Cardiac ventricle fibroblast (primary cell): ENCODE measurements at places on chromosomes 2 and 18. TPM values are rescaled to one million over a fixed set of nuclear protein-coding genes. Genes with fewer than 3 reads are reported as not detected.

Gene CNOT9
- 28.6 and 32.8 TPM in 2 replicates for total RNA-seq

Gene FSIP2
- total RNA-seq = under 0.01 TPM in 2 replicates

Gene HOXD9
- total RNA-seq = 0.12 TPM in 1 of 2 replicates, not detected in the other

Gene TANC1
- 30.8 and 33.6 TPM in 2 replicates for total RNA-seq

Gene CFC1B
- not detected in 2 replicates for total RNA-seq

Gene SFTPB
- not detected in 2 replicates for total RNA-seq

Gene PID1
- 35.1 and 37.6 TPM in 2 replicates for total RNA-seq

Gene BMP10
- total RNA-seq = not detected in 2 replicates

Gene SMYD1
- not detected in 2 replicates for total RNA-seq
